ENCODE measurements at places on chromosomes 16 and 17. TPM values are rescaled to one million over a fixed set of nuclear protein-coding genes. Genes with fewer than 3 reads are reported as not detected.

SLC16A13 gene
- 3.3 TPM for polyA plus RNA-seq

MAF gene
- polyA plus RNA-seq = not detected

TBC1D3 gene
- polyA plus RNA-seq = not detected

NTN1 gene
- not detected for polyA plus RNA-seq
